ENCODE measurements at places on chromosomes 4 and X. TPM values are rescaled to one million over a fixed set of nuclear protein-coding genes. Genes with fewer than 3 reads are reported as not detected.

Gene FRAS1
- not detected for total RNA-seq

Gene XIAP
- total RNA-seq = 32.7 TPM

Gene LINC00632
- total RNA-seq = 3.3 TPM

Gene ATP1B4
- total RNA-seq = not detected

Gene SFRP2
- total RNA-seq = not detected

Gene GTPBP6
- 65.5 TPM for total RNA-seq

Gene CLGN
- 0.11 TPM for total RNA-seq

Gene PDLIM3
- total RNA-seq = 2.5 TPM

DNA sequence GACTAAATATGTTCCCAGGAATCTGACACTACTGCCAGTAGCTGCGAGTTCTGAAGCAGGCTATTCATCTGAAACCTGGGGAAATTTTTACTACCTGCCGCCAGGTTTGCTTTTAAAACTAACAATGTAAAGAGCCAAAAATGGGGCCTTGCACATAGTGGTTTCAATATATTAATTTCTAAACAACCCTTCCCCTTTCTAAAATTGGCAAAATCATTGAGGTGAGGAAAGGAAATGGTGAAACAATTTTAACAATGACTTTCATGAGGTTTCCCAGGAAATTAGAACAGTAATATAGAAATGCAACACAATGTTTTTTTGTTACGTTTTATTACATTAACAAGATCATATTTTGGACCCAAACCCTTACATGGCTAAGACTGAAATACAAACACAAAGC, 21.3 kb downstream of the FANCB start:
- no peak overlapping the region for H3K4me3 ChIP-seq
- peaks cover 3% of the 10 kb centered on the region for H3K4me1 ChIP-seq
- DNase-seq = no peak
- no peaks in the 10 kb centered on the region for H3K27me3 ChIP-seq
- H3K36me3 ChIP-seq = peaks cover 30% of the 10 kb centered on the region
- H3K27ac ChIP-seq = no peak overlapping the region

DNA sequence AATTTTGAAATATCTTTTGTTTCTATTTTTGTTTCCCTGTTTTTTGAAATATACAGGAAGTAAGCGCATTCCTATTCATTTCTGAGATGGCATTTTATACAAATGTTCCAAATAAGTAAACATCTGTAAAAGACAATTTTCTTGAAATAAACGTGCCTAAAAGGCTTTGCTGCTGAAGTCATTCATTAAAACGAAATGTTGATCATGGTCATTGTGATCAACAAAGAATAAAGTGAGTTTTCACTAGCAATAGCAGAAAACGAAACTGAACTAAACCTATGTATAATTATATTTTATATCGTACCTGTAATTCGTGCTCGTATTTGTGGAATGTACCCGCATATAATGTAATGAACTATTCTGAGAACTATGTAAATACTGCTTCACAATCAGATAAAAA, 221.2 kb downstream of the MGST2 start:
- H3K36me3 ChIP-seq = peaks cover 4% of the 10 kb centered on the region
- H3K4me3 ChIP-seq = no peak overlapping the region
- no peak for DNase-seq
- H3K4me1 ChIP-seq = no peaks in the 10 kb centered on the region
- no peak overlapping the region for H3K27ac ChIP-seq

- H3K4me1 ChIP-seq = no peaks in the 10 kb centered on the region
- no peak overlapping the region for H3K4me3 ChIP-seq
- no peak for DNase-seq
- H3K27ac ChIP-seq = no peak overlapping the region
Observed at GRCh38 chr4:110480031-110480549, 4.1 kb downstream of the ENPEP start.

- H3K36me3 ChIP-seq = no peaks in the 10 kb centered on the region
- H3K4me1 ChIP-seq = peaks cover 3% of the 10 kb centered on the region
Observed at GRCh38 chr4:25875281-25875745, 12.5 kb upstream of the SEL1L3 start.

GRCh38 chr4:132297346-132297745, 851.7 kb upstream of the PCDH10 start:
- no peak overlapping the region for H3K27ac ChIP-seq
- H3K36me3 ChIP-seq = no peaks in the 10 kb centered on the region
- no peaks in the 10 kb centered on the region for H3K27me3 ChIP-seq
- no peak for DNase-seq
- no peaks in the 10 kb centered on the region for H3K4me1 ChIP-seq

DNA sequence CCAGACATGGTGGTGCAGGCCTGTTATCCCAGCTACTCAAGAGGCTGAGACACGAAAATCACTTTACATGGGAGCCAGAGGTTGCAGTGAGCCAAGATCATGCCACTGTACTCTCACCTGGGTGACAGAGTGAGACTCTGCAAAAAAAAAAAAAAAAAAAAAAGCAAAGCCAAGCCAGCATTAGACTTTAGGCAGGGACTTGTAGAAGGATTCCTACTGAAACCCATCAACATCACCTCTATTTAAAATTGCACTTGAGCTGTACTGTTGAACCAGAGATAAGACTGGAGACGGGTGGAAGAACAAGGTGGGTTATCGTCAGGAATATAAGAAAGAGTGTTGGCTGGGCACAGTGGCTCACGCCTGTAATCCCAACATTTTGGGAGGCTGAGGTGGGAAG, 15.7 kb upstream of the AFAP1 start:
- no peak overlapping the region for H3K4me3 ChIP-seq
- no peaks in the 10 kb centered on the region for H3K27me3 ChIP-seq
- peaks cover 13% of the 10 kb centered on the region for H3K4me1 ChIP-seq
- DNase-seq = no peak
- H3K36me3 ChIP-seq = no peaks in the 10 kb centered on the region

DNA sequence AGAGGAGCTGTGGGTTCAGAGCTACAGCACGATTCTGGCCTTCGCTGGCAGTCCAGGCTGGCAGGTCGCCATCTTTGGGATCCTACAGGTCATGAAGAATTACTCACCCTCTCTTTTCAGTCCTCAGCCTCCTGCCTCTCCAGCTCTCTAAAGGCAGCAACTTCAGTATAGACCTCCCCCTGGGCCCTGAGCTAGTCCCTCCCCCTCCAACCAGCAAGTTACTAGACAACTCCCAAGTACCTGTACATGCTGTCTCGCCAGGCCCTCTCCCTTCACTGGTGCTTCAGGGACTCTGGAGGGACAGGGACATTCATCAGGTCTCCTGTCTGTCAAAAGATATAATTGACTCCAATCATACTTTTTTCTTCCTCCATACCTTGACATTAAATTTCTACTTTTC, at the start of gene GPR119:
GPR119 (minus strand) TSS at position 155 of the 400 bp plus-strand sequence. CDS start 227 bp downstream, outside the sequence.
- peaks cover 8% of the 10 kb centered on the region for H3K27me3 ChIP-seq
- no peak for DNase-seq
- no peak within 1 kb of the TSS for H3K4me3 ChIP-seq

GRCh38 chr4:127997534-127998388, 32.6 kb downstream of the ABHD18 start:
- peaks cover 26% of the 10 kb centered on the region for H3K4me1 ChIP-seq
- peaks cover 70% of the 10 kb centered on the region for H3K36me3 ChIP-seq
- no peak overlapping the region for H3K4me3 ChIP-seq
- peak overlapping the region; percentile 54 for H3K27ac ChIP-seq
- DNase-seq = no peak

DNA sequence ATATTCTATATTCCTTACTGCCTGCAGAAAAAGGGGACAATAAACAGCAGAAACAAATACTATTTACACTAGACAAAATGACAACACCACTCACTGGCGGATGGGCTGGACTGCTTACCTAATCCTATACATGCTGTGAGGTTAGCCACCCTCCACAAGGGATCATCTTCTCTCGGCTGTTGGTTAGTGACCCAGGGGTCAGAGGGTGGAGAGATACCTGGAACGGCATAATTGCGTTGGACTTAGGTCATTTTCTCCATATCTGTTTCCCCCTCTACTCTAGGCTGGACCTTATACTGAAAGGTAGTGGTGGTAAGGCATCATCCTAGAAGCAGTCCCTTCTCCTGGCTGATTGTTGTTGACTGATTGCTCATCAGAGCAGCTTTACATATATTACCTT, 286.8 kb upstream of the UGT8 start:
- no peaks in the 10 kb centered on the region for H3K27me3 ChIP-seq
- no peak overlapping the region for H3K4me3 ChIP-seq

DNA sequence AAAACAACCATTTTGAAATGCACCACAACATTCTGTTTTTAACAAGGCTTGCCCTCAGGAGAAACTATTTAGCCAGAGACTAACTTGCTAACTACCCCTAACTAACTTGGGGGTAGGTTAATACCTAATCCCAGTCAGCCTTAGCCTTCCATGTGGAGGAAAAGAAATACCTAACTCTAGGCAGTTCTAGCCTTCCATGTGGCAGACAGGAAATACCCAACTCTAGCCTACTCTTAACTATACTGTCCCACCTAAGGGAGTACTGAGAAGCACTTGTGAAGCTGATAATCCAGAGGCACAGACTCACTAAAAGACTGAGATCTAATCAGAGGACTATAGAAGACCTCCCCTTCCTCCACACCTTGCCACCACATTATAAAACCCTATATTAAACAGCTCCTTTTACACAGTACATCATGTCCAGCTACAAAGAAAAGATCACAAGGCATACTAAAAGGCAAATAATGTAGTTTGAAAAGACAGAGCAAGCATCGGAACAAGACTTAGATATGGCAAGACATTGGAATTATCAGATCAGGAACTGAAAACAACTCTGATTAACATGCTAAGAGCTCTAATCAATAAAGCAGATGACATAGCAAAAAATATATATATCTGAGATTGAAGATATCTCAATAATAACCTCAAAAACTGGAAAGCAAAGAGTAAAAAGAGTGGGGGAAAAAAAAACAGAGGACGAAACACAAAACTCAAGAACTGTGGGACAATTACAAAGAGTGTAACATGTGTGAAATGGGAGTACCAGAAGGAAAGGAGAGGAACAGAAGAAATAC, 52.2 kb downstream of the FRYL start:
- H3K4me1 ChIP-seq = peaks cover 68% of the 10 kb centered on the region
- peaks cover 24% of the 10 kb centered on the region for H3K36me3 ChIP-seq
- DNase-seq = no peak
- no peak overlapping the region for H3K27ac ChIP-seq
